ENCODE measurements at places on chromosomes 1 and 21.

GRCh38 chr1:159562680-159563079, 24.9 kb upstream of the APCS start:
- no peak for DNase-seq

- DNase-seq = no peak
Measured at GRCh38 chr21:34553151-34553952, 41.3 kb upstream of the KCNE1 start.

DNA sequence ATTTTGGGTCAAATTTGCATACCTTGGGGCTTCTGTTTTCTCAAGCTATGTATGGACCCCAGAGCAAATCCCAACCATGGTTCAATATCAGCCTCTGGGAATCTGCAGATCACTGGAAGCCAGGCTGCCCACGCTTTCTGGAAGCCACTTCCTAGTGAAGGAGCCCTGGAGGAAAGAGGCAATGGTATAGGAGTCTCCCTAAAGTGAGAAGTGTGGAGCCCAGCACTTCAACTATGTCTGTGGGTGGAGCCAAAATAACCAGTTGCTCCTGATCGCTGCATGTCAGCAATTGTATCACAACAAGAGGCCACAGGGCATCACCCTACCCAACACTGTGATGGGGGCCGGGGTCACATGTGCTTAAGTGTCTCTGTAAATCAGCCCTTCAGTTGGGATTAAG, 26.9 kb downstream of the ETS2 start:
- peak; percentile 34 for DNase-seq

- no peak for DNase-seq
Measured at GRCh38 chr1:20078171-20078651, 8.2 kb downstream of the PLA2G5 start.

GRCh38 chr1:19449454-19450228, 35.7 kb downstream of the CAPZB start:
- no peak for DNase-seq

DNA sequence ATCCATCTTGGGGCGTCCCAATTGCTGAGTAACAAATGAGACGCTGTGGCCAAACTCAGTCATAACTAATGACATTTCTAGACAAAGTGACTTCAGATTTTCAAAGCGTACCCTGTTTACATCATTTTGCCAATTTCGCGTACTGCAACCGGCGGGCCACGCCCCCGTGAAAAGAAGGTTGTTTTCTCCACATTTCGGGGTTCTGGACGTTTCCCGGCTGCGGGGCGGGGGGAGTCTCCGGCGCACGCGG, 282 bp upstream of the SOD1 start:
- no peak for DNase-seq

DNA sequence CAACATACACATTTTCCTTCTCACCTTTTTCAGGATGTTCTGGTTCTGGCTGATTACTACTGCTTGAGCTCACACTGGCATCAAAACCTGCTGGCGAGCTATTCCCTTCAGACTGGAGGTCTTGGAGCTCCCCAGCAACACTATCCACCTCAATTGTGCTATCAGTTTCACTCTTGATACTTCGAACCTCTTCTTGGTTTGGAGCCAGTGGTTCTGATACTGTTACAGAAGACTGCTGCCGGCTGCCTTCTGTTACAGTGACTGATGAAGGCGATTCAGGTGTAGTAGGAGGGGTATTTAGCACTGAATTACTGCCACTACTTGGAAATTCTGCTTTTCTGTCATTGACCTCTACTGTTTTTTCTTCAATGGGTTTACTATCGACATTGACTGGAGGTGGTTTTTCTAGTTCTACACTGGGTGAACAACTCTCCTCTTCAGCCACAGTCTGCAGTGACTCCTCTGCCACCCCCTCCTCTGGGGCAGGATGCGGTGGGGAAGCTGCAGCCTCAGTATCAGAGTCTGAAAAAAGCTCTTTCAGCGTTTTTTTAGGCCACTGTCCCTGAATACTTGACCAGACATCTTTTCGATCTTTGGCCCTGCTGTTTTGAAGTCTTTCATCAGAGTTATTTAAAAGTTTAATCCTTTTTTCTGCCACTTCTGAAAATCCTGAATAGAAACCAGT, 20.7 kb upstream of the RBM34 start:
- no peak for DNase-seq

GRCh38 chr21:18244671-18245463, at the start of gene CHODL:
TSS of gene CHODL (plus strand) at chr21:18244833. CDS start at chr21:18245224, 391 bp downstream.
- DNase-seq = no peak

GRCh38 chr1:240284656-240285414, 193.2 kb downstream of the FMN2 start:
- DNase-seq = no peak

GRCh38 chr1:106603616-106604015, 452.9 kb upstream of the PRMT6 start:
- no peak for DNase-seq

DNA sequence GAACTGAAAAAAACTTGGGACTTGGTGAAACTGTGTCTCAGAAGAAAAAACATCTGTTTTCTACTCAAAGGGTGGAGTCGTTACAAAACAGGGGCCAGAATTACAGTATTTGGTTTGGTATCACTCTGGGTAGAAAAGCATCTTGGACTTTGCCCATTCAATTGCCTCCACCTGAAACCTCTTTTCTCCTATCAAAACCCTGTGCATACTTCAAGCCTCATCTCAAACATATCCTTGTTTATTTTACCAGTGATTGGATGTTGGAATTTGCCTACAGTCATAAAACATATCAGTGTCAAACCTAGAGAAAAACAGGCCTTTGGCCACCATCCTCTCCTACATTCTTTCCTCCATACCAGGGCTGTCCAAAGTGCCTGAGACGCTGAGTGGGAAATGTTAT, 281.5 kb downstream of the PLPP3 start:
- no peak for DNase-seq

GRCh38 chr1:56199956-56200355, 379.4 kb downstream of the PLPP3 start:
- DNase-seq = no peak

GRCh38 chr1:220504329-220504728, 23.6 kb upstream of the MARK1 start:
- DNase-seq = no peak

DNA sequence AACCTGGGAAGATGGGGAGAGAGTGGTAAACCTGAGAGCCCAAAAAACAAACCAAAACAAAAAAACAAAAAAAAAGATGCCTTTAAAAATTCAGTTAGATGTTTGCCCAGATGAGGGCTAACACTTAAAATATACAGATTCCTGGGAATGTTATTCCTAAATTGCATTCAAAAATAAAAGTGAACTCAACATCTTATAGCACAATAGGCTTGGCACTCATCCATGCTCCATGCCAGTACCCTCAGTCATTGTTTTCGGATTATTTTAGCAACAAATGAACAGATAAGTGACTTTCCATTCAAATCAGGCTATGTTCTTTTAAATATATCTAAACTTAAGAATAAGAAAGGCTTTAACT, 3.7 kb downstream of the ATP1A1 start:
- no peak for DNase-seq

DNA sequence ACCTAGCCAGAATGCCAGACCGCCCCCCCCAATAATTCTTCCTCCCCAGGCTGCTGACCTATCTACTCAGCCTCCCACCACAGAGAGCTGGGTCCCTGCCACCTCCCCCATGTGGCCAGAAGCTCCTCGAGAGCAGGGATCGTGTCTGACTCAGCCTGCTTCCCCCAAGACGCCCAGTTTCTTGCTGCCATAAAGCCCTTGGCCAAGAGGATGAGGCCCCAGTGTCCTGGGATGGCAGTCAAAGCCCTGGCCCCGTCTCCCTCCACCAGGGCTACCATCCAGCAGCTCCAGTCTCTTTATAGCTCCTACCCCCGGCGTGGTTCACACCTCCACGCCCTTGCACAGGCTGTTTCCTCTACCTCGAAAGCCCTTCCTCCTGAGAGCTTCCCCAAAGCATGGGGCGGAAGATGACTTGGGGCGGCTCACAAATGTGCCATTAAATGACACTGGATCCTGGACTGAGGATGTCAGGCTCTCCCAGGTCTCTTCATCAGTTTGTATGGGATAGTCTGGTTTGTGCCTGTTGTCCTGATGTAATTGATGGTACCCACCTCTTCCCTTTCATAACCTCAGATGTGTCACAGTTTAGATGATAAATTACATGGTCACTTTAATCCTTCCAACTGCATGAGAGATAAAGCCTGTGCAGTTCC, 13.2 kb downstream of the ADGRB2 start:
- DNase-seq = no peak

DNA sequence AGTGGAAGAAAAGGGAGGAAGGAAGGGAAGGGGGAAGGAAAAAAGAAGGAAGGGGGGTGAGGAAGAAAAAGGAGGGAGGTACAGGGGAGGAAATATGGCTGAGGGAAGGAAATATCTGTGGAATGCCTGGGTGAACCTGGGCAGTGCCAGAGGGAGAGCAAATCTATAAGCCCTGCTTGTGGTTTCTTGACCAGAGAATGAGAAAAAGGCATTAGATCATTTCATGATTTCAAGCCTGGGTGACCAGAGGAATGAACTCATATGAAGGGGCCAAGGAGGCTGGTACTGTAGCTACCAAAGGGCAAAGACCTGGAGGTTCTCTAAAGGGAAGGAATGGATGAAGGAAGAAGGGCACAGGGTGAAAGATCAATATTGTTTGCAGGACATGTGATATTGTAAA, 31.4 kb downstream of the GNG12 start:
- no peak for DNase-seq

DNA sequence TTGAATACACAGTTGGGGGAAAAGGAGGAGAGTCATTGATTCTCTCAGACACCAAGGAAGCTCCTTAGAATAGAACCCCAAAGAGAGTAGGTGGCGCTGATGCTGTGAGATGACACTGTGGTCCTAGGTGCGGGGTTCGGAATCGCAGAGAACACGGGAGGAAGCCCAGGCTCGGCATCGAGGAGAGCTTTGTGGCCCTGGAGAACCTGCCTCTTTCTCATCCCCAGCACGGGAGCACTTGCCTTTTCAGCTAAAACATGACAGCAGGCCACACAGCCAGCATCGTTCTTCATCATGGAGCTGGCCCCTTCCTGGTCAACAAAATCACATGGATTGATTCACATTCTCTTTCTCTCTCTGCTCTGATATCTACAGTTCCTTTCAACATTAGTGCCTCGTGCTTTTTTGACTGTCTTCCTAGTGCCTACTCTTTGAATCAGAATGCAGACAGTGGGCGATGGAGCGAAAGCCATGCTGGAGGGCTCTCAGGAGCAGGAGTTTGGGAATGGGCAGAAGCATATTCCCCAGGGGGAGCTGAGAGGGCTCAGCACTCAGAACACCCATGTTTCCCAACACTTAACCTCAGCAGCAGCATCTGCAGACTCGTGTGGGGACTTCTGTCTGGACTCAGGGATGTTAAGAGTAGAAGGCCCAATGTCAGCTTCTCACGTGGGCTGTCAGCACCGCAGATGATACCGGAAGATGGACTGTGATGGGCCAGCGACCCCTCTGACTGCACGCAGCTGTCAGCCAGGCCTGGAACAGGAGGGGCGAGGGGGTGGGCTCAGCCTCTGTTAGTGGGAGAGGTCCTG, 539.4 kb downstream of the KIF26B start:
- DNase-seq = no peak

GRCh38 chr1:213399695-213400094, 348.7 kb downstream of the RPS6KC1 start:
- DNase-seq = no peak

DNA sequence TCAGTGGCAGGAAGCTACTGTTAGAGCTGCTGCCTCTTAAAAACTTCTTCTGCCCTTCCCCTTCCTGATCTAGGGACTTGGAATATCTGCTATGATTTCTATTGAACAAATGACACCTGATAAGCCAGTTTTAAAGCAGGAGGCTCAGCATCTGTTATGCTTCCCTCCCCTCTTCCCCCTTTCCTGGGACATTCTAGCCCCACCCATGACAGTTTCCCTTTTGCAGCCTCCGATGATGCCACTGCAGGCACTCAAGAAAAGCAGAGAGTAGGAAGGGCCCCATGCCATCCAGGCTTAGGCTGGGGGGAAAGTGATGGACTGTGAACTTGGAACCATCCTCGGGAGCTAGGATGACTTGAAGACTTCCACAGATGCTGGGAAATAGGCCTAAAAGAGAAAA, 15.1 kb upstream of the EPB41 start:
- DNase-seq = no peak

All from suppressor macrophage treated with lipopolysaccharide for 1 hour (primary cell).